ENCODE measurements at places on chromosomes 16 and 17.

GRCh38 chr17:56373981-56374833 is 219.3 kb upstream of the NOG start:
- DNase-seq: no peak

DNA sequence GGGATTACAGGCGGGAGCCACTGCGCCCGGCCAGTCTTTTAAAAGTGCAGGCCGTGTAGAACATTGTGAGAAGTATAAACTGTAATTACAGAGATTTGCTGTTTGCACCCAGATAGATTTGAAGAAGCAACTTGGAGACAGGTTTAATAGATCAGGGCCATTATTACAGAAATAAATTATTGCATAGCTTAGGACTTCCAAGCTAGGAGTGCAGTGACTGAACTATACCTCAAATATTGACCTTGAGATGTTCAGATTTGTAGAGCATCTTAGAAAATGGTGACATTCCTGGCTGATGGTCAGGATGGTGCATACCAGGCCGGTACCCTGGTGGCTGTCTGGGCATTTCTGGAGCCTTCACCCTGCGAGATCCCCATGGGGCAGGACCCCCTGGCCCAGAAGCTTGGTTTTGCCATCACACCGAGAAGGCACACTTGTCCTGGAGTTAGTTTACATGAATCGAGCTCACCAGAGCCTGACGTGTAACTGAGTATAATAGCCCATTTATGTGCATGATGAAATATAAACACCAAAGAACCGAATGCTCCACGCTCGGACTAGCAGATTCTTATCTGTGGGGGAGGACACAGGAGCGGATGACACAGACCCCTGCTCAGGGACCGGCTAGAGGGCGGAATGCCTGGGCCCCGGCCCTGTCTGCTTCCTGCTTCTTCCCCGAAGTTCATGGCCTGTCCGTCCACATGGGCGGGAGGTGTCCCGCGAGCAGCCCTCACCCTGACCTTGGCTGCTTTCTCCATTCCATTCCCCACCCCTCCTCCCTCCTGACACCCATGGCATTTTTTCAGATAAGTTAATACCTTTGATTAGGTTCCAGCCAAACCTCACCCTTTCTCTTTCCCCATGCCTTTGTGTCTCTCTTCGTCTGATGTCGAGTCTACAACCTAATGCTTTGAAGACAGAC is 32.1 kb downstream of the CCDC40 start:
- DNase-seq: no peak

DNA sequence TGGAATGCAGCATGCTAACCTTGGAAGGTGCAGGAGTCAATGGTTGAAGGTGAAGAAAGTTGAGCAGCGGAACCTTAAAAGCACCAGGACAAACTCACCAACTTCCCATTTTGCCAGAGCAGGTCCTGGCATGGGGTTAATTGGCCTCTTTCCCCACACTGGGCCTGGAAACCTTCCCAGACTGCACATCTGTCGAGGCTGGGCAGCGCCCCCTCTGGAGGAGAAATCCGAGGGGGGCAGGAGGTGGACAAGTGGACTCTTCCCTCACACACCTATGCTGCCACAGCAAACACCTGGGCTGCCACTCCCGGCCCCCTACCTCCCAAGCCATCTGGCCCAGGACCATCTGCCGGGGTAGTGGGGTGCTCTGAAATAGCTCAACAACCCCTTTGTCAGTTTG is 232.4 kb downstream of the CBLN1 start:
- DNase-seq: no peak

DNA sequence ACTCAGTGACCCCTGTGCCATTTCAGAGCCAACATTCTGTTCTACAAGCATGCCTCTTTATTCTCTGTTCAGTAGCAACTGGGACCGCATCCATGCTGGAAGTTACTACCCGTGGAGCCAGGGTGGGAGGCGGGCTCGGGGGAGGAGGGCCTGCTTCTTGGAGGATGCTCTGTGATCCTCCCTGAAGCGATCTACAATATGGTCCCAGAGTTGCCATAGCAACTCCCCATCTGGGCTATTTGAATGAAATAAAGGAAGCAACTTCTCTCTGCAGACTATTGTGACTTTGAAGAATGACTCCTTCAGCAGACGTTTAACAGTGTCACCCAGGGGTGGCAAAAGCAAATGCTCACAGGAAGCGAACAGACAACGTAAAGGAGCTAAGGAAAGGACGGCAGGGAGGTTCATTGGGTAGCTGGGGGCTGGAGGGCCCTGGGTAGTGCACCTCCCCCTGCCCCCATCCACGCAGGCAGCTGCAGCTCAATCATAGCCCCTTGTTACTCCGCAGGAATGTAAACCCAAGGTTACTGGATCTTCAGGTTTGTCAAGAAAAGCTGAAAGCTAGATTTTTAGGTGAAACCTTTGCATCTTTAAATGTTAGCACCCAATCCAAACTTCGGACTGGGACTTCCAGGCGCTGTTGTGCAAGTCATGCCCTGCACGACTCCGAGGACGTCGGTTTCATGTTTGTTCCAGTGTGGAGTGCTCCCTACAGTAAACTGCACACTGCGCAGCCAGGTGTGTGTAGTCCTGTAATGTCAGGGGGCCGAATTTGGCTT is 51.1 kb upstream of the MEAK7 start:
- no peak for DNase-seq

DNA sequence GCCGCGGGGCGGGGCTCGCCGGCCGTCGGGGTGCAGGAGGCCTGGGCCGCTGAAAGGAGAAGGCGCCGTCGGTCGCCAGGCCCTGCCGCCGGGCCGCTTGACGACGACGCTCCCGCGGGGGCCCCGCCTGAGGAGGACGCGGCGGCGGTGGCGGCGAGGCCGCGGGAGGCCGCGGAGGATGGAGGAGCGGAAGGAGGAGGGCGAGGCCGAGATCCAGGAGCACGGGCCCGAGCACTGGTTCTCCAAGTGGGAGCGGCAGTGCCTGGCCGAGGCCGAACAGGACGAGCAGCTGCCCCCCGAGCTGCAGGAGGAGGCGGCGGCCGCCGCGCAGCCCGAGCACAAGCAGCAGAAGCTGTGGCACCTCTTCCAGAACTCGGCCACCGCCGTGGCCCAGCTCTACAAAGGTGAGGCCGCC is 430 bp downstream of the HAPSTR1 start:
- DNase-seq: no peak

- DNase-seq: no peak
Observed at GRCh38 chr16:68401871-68402747, 46.2 kb downstream of the SMPD3 start.

DNA sequence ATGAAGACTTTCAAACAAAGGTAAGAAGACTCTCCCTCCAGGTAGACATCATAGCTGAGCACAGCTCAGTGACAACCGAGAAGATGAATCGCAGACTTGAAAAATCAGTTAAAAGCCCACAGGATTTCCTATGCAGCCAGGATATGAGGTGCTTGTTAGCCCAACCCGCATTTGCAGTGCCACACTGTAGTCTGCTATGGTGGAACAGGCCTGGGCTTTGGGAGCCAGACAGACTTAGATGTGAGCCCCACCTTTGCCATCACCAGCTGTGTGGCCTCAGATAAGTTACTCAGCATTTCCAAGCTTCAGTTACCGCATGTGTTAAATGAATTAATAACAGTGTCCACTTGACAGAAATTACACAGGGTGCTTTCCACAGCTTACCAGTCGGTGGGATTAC is 204.4 kb upstream of the HS3ST3A1 start:
- no peak for DNase-seq

Measured in stimulated activated CD4-positive, alpha-beta T cell treated with anti-CD3 and anti-CD28 coated beads, Interleukin-12 subunit alpha, Interleukin-12 subunit beta, amount 100 ng/mL, for 24 hours (primary cell).